ENCODE measurements at places on chromosomes 16 and 17.

DNA sequence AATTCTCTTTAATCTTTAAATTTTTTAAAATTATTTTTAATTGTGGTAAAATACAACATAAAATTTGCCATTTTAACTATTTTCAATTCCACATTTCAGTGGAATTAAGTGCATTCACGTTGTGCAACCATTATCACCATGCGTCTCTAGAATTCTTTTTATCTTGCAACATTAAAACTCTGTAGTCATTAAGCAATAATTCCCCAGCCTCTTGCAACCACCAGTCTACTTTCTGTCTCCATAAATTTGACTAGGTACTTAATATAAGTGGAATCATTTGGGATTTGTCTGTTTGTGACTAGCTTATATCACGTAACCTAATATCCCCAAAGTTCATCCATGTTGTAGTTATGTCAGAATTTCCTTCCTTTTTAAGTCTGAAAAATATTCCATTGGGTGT lies 79.1 kb downstream of the TAOK1 start:
- DNase-seq, result no peak

DNA sequence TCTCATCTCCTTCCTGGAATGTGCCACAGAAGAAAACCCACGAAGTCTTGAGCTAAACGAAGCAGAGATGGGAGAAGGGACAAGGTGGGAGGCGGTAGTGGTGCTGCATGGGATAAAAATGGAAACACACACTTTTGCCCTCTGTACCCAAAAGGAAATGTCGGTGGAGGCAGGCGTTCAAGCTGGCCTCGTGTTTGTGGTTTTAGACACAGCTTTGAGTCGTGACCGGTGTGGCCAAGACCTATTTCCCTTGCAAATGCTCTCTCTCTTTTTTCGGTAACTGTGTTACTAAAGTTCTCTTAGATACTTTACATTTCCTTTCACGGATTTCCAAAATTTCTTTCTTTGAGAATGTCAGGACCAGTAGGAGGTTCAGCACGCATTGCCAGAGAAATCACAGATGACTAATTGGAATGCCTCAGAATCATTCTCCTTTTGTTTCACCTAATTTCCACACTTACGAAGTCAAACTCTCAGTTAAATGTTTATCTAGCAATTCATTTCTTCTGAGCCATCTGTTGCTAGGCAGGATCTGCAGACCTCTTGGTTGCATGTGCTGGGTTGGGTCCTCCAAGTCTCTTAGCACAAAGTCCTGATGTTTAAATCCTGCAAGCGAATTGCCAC lies 412.3 kb downstream of the MAF start:
- no peak for DNase-seq

- DNase-seq, result no peak
These were observed 3.6 kb downstream of the CLEC19A start for GRCh38 chr16:19288872-19289799.

DNA sequence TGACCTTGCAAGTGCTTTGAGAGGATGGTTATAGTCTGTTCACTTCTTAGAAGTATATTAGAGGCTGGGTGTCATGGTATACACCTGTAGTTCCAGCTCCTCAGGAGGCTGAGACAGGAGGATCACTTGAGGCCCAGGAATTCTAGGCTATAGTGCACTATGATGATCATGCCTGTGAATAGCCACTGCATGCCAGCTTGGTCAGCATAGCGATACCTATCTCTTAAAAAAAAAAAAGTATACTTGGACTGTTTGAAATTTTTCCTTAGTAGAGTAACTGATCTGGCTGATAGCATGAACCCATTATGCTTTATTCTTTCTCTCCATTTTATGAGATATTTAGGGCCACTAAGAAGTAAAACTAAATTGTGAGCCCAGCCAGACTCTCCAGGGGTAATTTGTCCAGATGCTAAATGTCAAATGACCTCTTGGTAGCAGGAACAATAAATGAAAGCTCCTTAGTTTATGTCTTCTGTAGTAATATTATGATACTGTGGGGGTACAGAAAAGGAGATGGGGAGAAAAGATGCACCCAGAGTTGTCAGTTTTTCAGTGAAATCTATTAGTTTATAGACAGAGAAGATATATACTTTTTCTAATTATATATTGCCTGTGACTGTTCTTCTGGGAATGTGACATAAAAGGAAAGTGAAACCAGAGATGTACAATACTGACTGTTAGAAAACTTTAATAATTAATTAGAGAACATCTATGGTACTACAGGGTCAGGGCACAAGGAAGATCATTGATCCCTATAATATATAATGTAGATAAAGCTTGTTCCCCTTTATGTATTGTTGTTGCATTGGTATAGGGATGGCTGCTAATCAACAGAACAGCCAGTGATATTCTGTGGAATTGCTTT lies 335.3 kb upstream of the TBX2 start:
- DNase-seq, result no peak

GRCh38 chr17:37284191-37284590 lies 91.6 kb upstream of the C17orf78 start:
- DNase-seq, result no peak

GRCh38 chr17:27518545-27519521 lies 62.6 kb downstream of the KSR1 start:
- no peak for DNase-seq

DNA sequence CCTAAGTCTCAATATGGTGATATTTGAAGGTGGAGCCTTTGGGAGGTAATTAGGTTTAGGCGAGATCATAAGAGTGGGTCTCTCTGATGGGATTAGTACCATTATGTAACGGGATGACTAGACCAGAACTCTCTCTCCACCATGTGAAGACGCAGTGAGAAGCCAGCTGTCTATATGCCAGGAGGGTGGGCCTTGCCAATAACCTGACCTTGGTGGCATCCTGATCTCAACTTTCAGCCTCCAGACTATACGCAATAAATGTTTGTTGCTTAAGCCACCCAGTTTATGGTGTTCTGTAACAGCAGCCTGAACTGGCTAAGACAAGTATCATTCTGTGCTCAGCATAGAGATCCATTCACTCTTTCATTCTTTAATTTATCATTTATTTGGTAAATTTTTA lies 167.2 kb upstream of the CDH11 start:
- DNase-seq, result no peak

DNA sequence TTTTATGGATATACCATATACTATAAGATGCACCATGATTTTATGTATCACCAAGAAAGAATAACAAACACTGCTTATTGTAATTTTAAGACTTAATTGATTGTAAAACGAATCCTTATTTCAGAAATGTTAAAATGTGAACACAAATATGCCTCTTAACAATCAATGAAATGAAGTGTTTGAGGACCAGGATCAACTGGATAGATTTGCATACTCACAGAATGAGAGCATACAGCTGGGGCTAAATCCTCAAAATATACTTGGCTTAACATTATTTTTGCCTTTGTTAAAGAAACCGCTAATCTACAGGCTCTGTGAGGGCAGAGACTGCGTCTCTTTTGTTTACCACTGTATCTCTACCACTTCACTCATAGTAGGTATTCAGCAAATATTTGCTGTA lies 93.6 kb downstream of the SPACA3 start:
- no peak for DNase-seq

DNA sequence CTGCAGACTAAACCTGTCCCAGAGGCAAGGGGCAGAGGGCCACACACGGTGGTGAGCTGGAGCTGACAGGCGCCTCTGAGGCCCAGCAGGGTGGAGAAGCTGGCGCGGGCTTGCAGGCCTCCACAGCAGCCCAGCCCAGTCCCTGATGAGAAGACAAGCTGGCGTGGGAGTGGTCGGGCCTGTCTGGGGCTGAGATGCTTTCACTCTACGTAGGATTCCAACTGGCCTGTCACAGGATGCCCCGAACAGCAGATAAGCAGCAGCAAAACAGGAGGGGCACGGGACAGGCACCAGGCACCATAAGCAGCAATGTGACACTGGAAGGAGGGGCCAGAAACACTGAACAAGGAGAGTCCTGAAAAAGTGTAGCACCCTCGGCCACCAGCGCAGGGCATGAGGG lies 40.1 kb downstream of the PEMT start:
- DNase-seq, result no peak

DNA sequence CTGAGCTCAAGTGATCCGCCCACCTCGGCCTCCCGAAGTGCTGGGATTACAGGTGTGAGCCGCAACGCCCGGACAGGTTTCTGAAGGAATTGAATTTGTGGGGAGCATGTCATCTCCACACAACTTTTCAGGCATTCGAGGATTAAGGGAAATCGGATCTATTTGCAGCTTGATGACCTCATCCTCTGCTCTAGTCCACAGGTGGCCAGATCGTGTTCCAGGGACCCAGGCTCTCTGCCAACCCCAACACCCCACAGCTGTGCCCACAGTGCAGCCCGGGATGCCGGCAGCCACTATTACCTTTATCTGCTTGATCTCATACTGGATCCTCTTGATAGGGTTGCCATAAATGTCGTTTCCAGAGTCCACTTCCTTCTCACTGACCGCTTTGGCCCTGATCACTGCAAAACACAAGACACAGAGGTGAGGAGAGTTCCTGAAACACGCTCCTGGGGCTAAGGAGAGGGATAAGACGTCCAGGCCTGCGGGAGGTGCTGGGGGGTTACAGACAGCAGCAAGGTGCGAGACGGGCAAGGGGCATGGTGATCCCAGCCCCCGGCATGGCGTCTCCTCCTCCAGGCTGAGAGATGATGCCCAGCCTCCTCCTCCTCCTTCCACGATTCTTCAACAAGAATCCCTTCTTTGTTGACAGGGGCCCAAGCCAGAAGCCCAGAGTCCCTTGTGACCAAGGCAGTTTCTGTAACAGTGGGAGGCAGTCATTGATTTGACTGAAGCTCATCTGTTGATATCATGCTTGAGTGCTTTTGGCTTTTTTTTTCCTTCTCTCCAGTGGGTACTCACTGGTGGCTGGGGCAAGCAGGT lies 29.3 kb downstream of the CEP295NL start:
- DNase-seq, result no peak
